ENCODE measurements at places on chromosomes 11 and 22.

DNA sequence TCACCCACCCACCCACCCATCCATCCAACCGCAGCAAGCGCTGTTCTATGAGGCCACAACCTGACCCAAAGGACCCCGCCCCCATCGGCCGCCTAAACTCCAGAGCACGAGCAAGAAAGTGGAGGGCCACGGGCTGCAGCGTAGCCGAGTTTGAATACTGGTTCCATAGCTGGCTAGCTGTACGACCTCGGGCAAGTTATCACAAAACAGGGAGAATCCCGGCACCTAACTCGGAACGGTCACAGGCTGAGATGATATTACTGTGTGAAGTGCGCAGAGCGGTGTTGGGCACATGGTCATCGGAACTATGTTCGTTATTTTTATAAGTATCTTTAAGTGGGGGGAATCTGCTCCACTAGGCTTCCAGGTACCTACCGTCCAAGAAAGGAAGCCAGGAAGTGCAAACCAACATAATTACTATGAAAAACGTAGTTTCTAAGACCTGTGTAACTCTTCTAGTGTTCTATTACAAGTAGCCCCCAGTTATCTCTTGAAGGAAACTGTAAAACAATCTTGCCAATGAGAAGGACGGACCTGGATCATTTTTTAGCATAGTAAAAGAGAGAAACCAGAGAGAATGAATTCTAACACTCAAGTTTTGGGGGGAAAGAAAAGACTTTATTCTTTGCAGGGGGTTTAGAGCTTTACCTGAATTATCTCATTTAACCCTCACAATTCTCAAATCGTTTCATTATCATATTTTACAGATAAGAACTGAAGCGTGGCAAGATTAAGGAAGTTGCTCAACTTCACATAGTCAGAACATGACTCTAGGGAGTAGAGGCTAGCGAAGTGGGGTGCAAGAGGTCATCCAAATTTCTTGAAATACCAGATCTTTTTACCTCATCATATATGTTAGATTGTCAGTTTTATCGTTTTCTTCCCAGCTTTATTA lies 663 bp upstream of the BUD13 start:
- no peak for DNase-seq

GRCh38 chr11:102147015-102147414 lies 36.8 kb downstream of the YAP1 start:
- DNase-seq: no peak

- DNase-seq: no peak
These were observed 31.5 kb downstream of the ZBTB16 start for GRCh38 chr11:114090976-114091375.

DNA sequence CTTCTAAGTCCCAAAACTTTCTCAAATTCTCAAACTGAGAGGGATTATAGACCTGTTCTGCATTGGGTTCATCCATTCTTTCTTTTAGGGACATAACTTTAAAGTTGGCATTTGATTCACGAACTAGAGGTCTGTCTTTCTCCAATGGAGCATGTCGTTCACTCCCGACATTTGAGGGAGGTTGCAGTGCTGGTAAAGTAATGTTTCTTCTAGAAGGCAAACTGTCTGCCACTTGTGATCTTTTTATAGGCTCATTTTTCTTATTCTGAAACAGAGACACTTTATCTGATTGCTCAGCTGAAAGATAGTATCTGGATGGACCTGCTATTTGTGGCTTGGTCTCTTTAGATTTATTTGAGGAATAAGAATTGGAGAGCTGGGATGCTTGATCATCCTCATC lies 40.4 kb upstream of the CCDC89 start:
- no peak for DNase-seq

- DNase-seq: no peak
These were observed 53.0 kb upstream of the RDX start for GRCh38 chr11:110349138-110349996.

DNA sequence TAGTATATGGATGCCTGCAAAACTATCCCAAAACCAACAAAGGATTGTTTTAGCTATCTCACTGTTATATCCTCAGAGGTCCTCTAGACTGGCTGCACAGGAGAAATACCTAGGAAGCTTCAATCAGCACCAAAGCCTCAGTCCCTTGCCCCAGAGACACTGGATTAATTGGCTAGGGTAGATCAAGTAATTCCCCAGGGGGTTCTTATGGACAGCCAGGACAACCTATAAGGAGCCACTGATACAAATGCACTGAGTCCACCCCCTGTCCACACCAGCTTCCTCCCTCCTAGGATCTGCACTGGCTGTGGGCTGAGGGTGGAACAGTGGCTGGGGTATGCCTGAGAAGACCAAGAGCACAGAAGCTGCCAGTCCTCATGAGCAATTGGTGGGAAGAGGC lies 16.3 kb downstream of the ADORA2A start:
- DNase-seq: no peak

GRCh38 chr22:19896665-19897355 lies 42.1 kb upstream of the GNB1L start:
- no peak for DNase-seq

GRCh38 chr11:86072211-86072610 lies 3.3 kb upstream of the PICALM start:
- DNase-seq: no peak

DNA sequence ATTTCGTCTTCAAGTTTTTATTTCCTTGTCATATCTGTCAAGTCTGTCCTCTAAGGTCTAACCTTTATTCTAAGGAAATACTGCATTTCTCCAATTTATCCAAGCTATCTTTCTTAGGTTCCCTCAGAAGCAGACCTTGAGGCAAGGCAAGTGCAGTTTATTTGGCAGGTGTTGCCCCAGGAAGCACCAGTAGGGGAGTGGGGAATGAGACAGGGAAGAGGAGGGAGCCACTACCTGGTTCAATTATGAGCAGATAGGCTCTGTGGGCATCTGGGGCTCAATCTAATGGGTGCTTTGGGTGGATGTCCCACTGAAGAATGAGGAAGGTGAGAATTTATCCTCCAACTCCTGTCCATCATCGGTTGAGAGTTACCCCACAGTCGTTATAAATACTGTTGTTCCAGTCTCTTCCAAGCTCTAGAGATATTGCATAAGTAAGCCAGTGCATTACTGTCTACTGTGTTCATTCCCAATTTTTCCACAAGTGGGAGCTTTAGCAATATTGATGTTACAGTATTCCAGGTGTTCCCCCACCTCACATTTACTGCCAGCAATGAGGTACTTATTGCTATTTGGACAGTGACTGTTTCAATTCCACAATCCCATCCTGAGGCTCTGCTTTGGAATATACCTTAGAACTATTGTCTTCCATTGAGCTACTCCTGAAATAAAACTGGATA lies 154.9 kb upstream of the CEP126 start:
- DNase-seq: no peak

DNA sequence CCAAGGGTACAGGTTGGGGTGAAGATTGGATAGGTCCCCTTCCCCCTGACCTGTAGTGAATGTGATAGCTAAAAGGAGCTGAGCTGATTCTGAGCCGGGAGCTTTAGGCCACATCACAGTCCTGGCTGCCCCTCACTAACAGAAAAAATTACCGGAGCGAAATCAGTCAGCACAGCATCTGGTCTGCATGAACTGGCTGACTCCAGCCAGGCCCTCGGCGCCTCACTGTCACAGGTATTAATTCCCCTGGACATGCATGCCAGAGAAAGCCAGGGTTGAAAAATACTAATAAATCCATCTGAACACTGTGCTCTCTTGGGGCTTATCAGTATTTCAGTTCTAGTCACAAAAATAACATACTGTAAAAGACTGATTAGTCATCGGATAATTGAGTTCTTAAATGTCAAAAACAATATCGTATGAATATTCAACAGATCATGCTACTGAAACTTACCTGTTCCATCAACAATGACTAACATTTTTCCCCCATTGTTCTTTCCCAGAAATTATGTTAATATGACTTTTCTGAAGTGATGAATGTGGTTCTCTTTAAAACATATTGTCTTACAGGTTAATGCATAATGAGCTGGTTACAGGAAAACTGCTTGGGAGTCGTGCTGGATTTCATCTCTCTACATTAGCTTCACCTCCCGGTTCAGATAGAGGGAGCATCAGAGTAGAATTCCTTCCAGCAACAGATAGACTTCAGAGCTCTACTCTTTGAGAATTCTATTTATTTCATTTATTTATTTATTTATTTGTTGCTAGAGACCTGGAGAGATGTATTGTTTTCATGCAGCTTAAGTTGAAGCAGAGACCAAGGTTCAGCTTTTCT lies 387.7 kb downstream of the NXPE2 start:
- no peak for DNase-seq

DNA sequence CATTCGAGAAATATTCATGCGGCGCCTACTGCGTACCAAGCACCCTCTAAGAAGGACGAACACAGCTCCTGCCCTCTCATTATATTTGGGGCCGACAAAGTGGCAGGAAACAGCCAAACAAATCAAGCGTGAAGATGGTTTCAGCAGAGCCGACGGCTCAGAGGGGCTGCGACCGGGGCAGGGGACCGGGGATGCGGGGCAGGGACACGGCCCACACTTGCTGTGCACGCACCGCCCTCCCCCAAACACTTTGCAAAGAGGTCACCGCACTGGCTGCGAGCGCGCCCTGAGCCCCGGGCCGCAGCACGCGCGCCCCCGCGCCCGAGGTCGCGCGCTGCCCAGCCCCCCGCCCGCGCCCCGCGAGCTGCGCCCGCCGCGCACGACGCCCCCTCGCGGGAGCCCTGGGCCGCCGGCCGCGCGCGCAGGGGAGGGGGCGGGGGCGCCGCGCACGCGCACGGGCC lies 255 bp upstream of the SYNGR1 start:
- DNase-seq: peak; percentile 90

- DNase-seq: no peak
These were observed 368.5 kb downstream of the NELL1 start for GRCh38 chr11:21037850-21038249.

- DNase-seq: no peak
These were observed 302.6 kb upstream of the FAT3 start for GRCh38 chr11:91921974-91922373.

Measured in HEK293T (cell line).